ENCODE measurements at places on chromosomes 12 and 14. TPM values are rescaled to one million over a fixed set of nuclear protein-coding genes. Genes with fewer than 3 reads are reported as not detected.

Gene TGM1
- 1.5 TPM for total RNA-seq

Gene LMNTD1
- 0.44 TPM for total RNA-seq

Gene CDCA3
- 3.3 TPM for total RNA-seq

Gene LRFN5
- total RNA-seq, result 4.9 TPM

Gene DDN
- total RNA-seq, result 0.15 TPM

Gene TMEM117
- 9.3 TPM for total RNA-seq

Gene EIF2S3B
- 0.87 TPM for total RNA-seq

Gene SLC4A8
- 4.5 TPM for total RNA-seq

Gene DNAI7
- total RNA-seq, result 0.17 TPM

Gene FZD10
- not detected for total RNA-seq

Gene GLT8D2
- total RNA-seq, result 66.3 TPM

Gene POTEG
- total RNA-seq, result not detected

Gene IGF1
- 0.83 TPM for total RNA-seq

Gene STYK1
- not detected for total RNA-seq

Gene GPR65
- total RNA-seq, result under 0.01 TPM

Gene NEUROD4
- not detected for total RNA-seq

Gene KRT74
- total RNA-seq, result not detected

Gene PTCSC3
- total RNA-seq, result not detected

Gene KRT82
- total RNA-seq, result not detected

Gene ABHD12B
- not detected for total RNA-seq

Gene RNASE3
- not detected for total RNA-seq

Gene PRKD1
- 11.7 TPM for total RNA-seq

Gene ARHGAP9
- not detected for total RNA-seq

Gene ADCY6
- total RNA-seq, result 44.5 TPM

Gene DPPA3
- not detected for total RNA-seq

Gene APOF
- not detected for total RNA-seq

Gene PLA2G1B
- not detected for total RNA-seq

Gene SLCO1B1
- total RNA-seq, result not detected

Gene RFX4
- not detected for total RNA-seq

Gene FOXA1
- total RNA-seq, result 0.15 TPM

Gene FAM186B
- 0.99 TPM for total RNA-seq

Gene GNG2
- 19.5 TPM for total RNA-seq

Gene ART4
- total RNA-seq, result 0.44 TPM

Gene IFNG-AS1
- not detected for total RNA-seq

Gene SLC7A8
- total RNA-seq, result 14.7 TPM

Gene KCNJ8
- total RNA-seq, result 10.6 TPM

Gene SLC25A47
- not detected for total RNA-seq

Gene TIGAR
- total RNA-seq, result 7.4 TPM

Gene KRT85
- total RNA-seq, result not detected

Gene ANKRD33
- 0.15 TPM for total RNA-seq

Gene PLXNC1
- 6.8 TPM for total RNA-seq

Gene TCL1A
- not detected for total RNA-seq

Gene PDZRN4
- total RNA-seq, result not detected

Gene NT5DC3
- total RNA-seq, result 10.6 TPM

Gene OTOGL
- total RNA-seq, result under 0.01 TPM

Gene HOXC6
- under 0.01 TPM for total RNA-seq

Gene FAM234B
- 8.3 TPM for total RNA-seq

Gene PPP1R36
- not detected for total RNA-seq
